Stimulated activated CD4-positive, alpha-beta T cell treated with anti-CD3 and anti-CD28 coated beads, Interleukin-4, amount 100 ng/mL, for 1 hour (primary cell): ENCODE measurements at places on chromosomes 6 and 20.

GRCh38 chr20:37714978-37715672 lies 21.3 kb downstream of the CTNNBL1 start:
- no peak for DNase-seq

- DNase-seq: no peak
Observed at GRCh38 chr20:8464368-8464767, 332.3 kb downstream of the PLCB1 start.

GRCh38 chr6:87289571-87289970 lies 32.8 kb upstream of the SMIM8 start:
- DNase-seq: no peak

DNA sequence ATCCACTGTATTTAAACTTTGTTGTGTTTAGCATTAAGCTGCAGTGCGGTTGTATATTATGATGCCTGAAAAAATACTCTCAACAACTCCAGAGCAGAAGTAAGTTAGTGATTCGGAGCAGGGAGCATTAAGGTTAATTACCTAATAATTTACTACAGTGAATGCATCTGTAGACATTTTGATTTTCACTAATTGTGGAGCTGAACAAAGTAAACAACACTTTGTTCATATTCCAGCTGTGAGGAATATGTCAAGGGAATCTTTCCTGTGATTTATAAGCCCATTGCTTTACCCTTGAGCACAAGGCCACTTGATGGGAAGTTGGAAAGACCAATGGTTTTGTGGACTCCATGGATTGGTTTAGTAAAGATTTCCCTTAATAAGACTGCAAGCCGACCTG lies 77.1 kb downstream of the CBLN4 start:
- no peak for DNase-seq

DNA sequence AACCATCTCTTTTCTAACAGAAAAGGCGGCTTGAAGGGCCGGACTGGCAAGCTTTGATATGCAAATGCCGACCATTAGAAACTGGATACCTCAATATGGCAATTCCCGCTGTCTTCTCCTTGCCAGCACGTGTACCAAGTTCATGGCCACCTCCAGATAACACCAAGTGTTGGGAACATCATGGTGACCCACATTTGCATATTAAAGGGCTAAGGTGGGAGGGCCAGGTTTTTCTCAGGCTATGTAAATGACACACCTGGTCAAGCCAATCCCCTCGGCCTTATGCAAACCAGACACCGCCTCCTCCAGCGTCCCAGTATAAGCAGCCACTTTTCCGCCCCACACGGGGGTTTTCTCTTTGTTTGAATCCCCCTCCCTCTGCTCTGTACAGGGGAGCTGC lies 110.7 kb downstream of the DACT2 start:
- DNase-seq: no peak

GRCh38 chr6:37619641-37620040 lies 78.0 kb downstream of the MDGA1 start:
- no peak for DNase-seq

GRCh38 chr6:28522594-28523240 lies 3.0 kb upstream of the GPX5 start:
- DNase-seq: no peak
